ENCODE measurements at places on chromosomes 2 and 18.

DNA sequence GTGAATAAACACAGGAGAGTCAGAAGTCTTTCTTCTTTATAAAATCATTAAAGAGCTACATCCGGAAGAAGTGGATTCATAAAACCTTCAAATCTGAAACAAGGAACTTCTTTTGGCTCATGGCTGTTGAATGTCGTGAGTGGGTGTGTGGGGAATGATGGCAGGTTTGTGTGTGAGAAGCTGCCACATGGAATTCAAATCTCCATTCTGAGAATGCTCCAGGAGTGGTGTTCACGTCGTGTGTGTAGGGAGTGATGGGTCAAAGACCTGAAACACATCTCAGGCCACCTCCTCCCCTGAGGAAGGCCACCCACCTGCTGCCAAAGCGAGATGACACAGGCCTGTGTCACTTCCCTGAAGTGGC lies 28.9 kb downstream of the FAM228A start:
- no peak for DNase-seq

GRCh38 chr2:55422876-55423665 lies 3.4 kb upstream of the CCDC88A start:
- DNase-seq = no peak

DNA sequence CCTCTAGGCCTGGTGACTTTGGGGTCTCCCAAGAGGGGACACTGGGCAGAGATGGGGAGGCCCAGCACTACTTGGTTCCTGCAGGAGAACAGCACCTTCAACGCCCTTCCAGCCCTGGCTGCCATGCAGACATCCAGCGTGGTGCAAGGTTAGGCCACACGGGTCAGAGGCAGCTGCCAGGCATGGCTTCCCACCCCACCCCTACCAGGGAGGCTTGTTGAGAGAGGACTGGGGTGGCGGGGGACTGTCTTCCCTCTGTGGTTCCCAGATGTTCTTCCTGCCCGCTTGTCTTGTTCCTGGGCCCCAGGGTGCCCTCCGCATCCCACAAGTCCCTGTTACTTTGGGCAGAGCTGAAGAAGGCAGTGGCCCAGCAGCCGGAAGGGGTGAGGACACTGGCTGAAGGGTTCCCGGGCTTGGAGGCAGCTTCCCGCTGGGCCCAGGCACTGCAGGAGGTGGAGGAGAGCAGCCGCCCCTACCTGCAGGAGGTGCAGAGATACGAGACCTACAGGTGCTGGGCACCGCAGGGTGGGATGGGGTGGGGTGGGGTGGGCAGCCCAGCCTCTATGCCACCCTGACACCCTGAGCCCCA lies 4.5 kb downstream of the PROM2 start:
- DNase-seq = no peak

DNA sequence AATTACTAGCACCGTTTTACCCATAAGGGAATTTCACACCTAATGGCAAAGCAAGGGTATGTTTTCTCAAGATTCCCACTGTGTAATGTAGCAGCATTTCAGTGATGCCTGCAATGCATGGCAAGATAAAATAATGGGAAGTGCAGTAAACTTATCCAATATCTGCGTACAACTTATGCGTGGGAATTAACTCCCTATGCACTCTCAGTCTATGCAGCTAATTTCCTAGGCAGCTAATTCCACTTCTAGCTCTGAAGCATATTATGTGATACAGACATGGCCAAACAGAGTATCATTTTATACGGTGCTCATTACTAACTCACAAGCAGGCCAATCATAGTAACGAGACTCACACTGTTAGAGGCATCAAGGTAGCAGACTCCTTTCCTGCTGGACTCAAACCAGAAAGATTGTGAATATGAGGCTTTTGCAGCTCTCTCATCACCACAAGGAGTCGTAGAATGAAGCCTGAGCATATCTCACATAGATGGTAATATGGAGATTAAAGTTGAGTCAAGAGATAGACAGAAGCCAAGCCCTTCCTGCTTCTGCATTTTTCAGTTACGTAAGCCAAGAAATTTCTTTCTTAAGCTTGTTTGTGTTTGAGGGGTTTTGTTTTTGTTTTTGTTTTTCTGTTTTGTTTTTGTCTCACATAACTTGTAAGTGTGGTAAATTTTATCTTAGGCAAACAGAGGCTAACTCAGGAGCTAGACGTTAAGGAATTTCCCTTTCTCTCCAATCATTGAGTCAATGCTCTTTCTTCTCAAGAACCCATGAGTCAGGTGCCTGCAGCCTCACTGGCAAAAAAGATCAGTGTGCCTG lies 34.8 kb upstream of the ITGAV start:
- no peak for DNase-seq
